Renal cortex interstitium (tissue), 15 donors: ENCODE measurements at places on chromosomes 4 and X. TPM values are rescaled to one million over a fixed set of nuclear protein-coding genes. Genes with fewer than 3 reads are reported as not detected.

SPANXD gene
- polyA plus RNA-seq, result not detected

HELQ gene
- 15.9 TPM for polyA plus RNA-seq

PNMA3 gene
- polyA plus RNA-seq, result 37.4 TPM

NLGN3 gene
- 4.0 TPM for polyA plus RNA-seq

TMEM187 gene
- 7.5 TPM for polyA plus RNA-seq

TRO gene
- 119 TPM for polyA plus RNA-seq

BST1 gene
- 16.7 TPM for polyA plus RNA-seq

SERTM2 gene
- not detected for polyA plus RNA-seq

IL2RG gene
- polyA plus RNA-seq, result 1.00 TPM

AKAP14 gene
- 0.26 TPM for polyA plus RNA-seq

TSPAN7 gene
- polyA plus RNA-seq, result 45.9 TPM

HGFAC gene
- 2.6 TPM for polyA plus RNA-seq

MAGEC2 gene
- polyA plus RNA-seq, result not detected

MXRA5 gene
- polyA plus RNA-seq, result 15.5 TPM

BANK1 gene
- polyA plus RNA-seq, result 2.9 TPM

TMSB15B gene
- 22.6 TPM for polyA plus RNA-seq
